ENCODE measurements at places on chromosomes 7 and 10. TPM values are rescaled to one million over a fixed set of nuclear protein-coding genes. Genes with fewer than 3 reads are reported as not detected.

Gene GIMAP4
- polyA plus RNA-seq = 50.8 TPM

DNA sequence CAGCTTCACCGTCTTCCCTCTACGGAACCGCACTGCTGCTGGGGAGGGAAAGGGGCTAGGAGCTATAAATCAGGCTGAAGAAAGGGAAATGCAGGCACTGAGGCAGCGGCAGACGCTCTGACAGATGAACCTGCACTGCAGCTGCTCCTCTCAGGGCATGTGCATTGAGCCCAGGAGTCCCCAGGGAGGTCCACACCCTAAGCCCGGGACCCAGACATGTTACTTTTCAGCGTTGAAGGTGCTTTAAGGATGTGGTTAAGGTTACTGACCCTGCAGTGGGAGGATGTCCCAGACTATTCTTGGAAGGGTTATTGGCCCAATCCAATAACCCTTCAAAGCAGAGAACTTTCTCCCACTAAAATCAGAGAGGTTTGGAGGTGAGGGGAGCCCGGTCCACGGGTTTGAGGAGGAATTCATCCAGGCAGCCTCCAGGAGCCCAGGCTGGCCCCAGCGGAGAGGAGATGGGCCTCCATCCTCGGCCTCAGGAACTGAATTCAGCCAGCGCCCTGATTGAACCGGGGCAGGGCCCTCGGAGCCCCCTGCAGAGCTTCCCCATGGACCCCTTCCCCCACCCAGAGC, 75.4 kb downstream of the ADARB2 start:
- no peak overlapping the region for H3K4me3 ChIP-seq
- H3K4me1 ChIP-seq = no peaks in the 10 kb centered on the region
- peaks cover 7% of the 10 kb centered on the region for H3K27me3 ChIP-seq
- DNase-seq = no peak

Gene ICA1
- polyA plus RNA-seq = 33.4 TPM

- H3K4me1 ChIP-seq = peaks cover 76% of the 10 kb centered on the region
- H3K27ac ChIP-seq = peak overlapping the region; percentile 98
- no peak for DNase-seq
- no peaks in the 10 kb centered on the region for H3K27me3 ChIP-seq
Observed at GRCh38 chr10:80196270-80196949, 8.9 kb downstream of the ANXA11 start.

- no peaks in the 10 kb centered on the region for H3K27me3 ChIP-seq
- H3K36me3 ChIP-seq = peaks cover 96% of the 10 kb centered on the region
- H3K4me1 ChIP-seq = peaks cover 88% of the 10 kb centered on the region
- H3K4me3 ChIP-seq = no peak overlapping the region
- DNase-seq = no peak
- H3K27ac ChIP-seq = peak overlapping the region; percentile 44
Observed at GRCh38 chr10:95388109-95388471, 97.3 kb upstream of the PDLIM1 start.

- no peak overlapping the region for H3K27ac ChIP-seq
- H3K27me3 ChIP-seq = no peaks in the 10 kb centered on the region
- H3K4me1 ChIP-seq = no peaks in the 10 kb centered on the region
- H3K36me3 ChIP-seq = no peaks in the 10 kb centered on the region
- no peak for DNase-seq
Observed at GRCh38 chr7:112509402-112509801, 28.6 kb downstream of the LSMEM1 start.

GRCh38 chr7:36787933-36788378, 63.7 kb upstream of the AOAH start:
- peaks cover 13% of the 10 kb centered on the region for H3K4me1 ChIP-seq
- no peaks in the 10 kb centered on the region for H3K36me3 ChIP-seq
- no peak for DNase-seq

DNA sequence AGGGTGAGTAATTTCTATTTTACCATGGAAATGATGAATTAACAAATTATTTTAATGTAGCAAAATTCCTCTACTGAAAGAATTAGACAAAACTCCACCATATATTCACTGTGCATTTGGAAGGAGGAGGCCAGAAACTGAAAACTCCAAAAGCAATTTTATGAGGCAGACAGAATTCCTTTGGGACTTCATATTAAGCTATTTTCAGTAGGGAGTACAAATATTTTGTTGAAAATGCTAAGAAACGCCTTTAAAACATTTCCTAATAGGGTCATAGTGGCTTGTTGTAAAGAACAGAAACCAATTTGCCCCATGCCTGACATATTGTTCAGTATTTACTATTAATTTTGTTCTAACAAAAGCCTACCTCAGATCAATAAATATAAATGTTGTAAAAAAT, 117.8 kb downstream of the TES start:
- H3K27ac ChIP-seq = peak overlapping the region; percentile 6
- DNase-seq = no peak
- H3K27me3 ChIP-seq = no peaks in the 10 kb centered on the region
- no peak overlapping the region for H3K4me3 ChIP-seq
- no peaks in the 10 kb centered on the region for H3K36me3 ChIP-seq

DNA sequence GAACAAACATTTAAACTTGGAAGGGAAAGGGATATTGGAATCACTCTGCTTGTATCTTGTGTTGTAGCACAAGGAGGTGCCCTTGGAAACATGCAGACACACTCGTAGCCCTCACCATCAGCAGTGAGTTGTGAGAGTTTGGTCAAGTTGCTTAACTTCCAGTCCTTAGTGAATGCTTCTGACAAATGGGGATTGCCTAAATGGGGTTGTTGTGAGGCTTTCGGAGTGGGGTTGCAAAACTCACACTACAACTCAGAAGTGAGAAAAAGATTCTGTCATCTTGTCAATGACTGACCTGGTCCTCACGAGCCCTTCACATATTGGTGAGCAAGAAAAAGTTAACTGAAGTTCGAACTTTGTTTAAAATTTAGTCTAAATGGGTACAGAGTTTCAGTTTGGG, 29.0 kb upstream of the GSDME start:
- H3K27ac ChIP-seq = no peak overlapping the region
- H3K27me3 ChIP-seq = no peaks in the 10 kb centered on the region
- no peaks in the 10 kb centered on the region for H3K4me1 ChIP-seq

Gene BLNK
- 0.95 TPM for polyA plus RNA-seq

GRCh38 chr7:5677538-5678294, 103.7 kb downstream of the RNF216 start:
- no peaks in the 10 kb centered on the region for H3K27me3 ChIP-seq
- DNase-seq = peak; percentile 63

Gene KIAA1549
- polyA plus RNA-seq = 1.2 TPM

Gene AUTS2
- polyA plus RNA-seq = 1.6 TPM

DNA sequence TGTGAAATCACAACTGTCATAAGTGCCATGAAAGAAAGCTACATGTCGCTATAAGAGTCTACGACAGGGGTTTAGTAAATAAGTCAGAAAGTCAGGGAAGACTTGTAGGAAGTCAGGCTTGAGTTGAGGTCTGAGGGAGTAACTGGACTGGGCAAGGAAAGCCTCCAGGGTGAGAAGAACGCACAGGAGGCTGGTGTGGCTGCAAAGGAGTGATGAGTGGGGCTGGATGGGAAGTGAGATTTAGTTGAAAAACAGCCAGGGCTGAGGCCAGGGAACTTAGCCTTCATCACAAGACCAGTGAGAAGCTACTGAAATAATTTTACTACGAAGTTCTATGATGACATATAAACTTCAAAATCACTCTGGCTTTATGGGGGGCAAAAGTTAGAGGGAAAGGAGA, 763.7 kb upstream of the PHF14 start:
- no peak for DNase-seq
- H3K4me1 ChIP-seq = no peaks in the 10 kb centered on the region
- H3K27ac ChIP-seq = no peak overlapping the region
- no peaks in the 10 kb centered on the region for H3K27me3 ChIP-seq
- H3K36me3 ChIP-seq = no peaks in the 10 kb centered on the region
- H3K4me3 ChIP-seq = no peak overlapping the region
